NCI-H226 (cell line): ENCODE measurements at places on chromosomes 16 and 17.
A peak's percentile ranks its signal among the peaks of the same experiment; 100 is the strongest.

DNA sequence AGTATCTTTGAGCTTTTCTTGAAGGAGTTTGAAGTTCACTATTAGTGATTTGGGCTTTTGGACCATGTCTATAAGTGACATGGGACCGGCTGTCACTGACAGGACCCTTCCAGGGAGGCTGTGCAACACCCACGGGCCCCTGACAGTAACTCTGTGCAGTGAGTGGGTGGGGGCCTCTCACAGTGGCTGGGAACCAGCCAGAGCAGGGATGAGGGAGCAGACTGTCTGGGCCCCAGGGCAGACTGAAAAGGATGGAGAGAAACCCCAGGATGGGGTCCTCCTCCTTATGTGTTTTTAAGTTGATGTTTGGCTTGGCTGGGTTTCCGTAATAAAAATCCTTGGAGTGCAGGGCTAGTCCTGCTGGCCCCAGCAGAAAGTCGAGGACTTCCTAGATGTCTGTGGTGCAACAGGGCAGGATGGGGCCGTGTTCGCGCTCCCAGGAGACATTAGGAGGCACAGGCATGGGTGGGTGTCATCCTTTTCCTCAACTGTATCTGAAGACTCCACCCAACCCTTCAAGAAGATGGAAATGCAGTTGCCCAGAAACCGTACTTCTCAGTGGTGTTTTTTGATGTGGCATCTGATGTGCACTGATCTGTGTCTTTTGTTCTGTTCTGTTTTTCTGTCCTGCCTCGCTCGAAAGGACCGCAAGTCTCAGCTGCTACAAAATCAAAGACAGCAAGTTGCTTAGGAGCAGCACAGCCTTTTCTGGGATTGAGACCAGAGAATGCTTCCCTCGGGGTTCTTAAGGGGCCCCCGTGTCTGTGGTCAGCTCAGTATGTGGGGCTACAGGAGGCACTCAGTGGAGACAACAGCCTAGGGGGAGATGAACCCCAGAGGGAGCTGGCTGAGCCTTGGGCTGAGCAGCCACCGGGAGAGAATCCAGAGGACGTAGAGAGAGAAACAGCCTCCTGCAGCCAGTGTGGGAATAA is 24.2 kb downstream of the PLD6 start:
- no peak for DNase-seq

DNA sequence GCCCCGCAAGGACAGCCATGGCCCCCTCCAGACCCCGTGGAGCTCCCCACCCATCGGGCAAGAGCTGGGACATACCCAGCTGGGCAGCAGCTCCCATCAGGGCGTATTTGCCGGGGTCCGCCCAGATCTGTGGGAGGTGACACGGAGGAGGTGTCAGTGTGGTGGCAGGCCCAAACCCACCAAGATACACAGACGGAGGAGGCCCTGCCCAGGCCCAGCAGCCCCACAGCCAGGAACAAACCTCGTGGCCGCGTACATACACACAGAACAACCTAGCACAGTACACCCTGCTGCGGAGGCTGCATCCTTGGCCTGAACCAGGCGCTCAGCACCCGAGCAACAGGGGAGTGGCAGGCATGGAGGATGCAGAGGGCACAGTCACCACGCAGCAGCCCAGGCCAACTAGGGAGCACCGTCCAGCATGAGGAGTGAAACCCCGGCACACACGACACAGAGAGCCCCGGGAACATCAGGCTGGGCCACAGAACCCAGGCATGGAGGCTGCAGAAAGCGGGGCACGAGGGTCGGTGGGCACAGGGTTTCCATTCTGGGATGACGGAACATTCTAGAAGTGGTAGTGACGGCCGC is 4.9 kb upstream of the CCDC154 start:
- DNase-seq = no peak

DNA sequence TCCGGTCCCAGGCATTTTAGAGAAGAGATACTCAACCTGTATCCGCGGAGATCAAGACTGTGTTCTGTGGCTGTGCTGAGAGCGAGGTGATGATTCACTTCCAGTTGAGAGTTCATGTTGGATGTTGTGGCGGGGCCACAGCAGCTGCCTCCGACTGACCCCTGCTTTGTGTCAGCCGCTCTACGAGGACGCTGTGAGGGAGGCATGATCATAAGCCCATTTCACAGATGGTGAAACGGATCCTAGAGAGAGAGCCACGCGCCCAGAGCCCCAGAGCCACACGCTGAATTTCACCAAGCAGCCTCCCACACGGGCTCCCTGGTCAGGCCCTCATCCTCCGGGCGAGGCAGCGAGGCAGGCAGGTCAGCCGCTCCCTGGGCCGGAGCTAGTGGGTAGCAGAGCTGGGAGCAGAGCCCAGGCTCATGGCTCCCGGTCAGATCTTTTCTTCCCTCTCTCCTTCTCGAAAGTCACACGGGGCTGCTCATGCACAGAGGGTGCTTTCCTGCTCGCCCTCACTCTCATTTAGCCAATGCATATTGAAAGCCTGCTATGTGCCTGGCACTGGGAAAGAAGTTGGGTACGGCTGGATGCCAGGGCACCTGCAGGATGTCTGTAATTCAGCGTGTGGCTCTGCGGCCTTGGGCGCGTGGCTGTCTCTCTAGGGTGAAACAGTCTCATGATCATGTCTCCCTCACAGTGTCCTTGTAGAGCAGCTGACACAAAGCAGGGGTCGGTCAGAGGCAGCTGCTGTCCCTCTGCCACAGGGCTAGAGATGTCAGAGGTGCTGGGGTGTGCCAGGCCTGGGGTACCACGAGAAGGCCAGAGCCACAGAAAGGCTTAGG is 155.6 kb upstream of the CHMP6 start:
- DNase-seq = no peak

DNA sequence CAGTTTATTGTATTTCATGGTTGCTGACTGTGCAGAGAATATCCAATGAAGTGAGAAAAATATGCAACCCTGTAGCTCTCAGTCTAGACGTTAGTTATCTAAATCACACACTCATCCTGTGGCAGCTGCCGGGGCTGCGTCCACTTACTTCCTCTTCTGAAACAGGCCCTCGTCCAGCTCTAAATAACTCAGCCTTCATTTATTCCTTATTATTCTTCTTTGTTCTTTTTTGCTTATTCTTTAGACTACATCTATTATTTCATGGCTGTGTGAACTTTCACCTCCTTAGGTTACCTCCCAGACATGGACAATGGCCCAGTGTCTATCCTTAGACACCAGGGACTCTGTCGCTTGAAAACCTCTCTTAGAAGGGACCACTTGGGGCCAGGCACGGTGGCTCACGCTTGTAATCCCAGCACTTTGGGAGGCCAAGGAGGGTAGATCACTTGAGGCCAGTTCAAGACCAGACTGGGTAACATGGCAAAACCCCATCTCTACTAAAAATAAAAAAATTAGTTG is 3.4 kb upstream of the THUMPD1 start:
- no peak for DNase-seq

- DNase-seq = peak; percentile 38
Observed at GRCh38 chr16:81163671-81164070, 67.5 kb upstream of the GCSH start.

GRCh38 chr17:42338427-42338985 is 49.7 kb downstream of the STAT3 start:
- DNase-seq = no peak

GRCh38 chr16:70778901-70779309 is 22.1 kb downstream of the VAC14 start:
- DNase-seq = peak; percentile 32

- DNase-seq = no peak
Observed at GRCh38 chr17:81561494-81561885, 9.3 kb upstream of the FAAP100 start.

DNA sequence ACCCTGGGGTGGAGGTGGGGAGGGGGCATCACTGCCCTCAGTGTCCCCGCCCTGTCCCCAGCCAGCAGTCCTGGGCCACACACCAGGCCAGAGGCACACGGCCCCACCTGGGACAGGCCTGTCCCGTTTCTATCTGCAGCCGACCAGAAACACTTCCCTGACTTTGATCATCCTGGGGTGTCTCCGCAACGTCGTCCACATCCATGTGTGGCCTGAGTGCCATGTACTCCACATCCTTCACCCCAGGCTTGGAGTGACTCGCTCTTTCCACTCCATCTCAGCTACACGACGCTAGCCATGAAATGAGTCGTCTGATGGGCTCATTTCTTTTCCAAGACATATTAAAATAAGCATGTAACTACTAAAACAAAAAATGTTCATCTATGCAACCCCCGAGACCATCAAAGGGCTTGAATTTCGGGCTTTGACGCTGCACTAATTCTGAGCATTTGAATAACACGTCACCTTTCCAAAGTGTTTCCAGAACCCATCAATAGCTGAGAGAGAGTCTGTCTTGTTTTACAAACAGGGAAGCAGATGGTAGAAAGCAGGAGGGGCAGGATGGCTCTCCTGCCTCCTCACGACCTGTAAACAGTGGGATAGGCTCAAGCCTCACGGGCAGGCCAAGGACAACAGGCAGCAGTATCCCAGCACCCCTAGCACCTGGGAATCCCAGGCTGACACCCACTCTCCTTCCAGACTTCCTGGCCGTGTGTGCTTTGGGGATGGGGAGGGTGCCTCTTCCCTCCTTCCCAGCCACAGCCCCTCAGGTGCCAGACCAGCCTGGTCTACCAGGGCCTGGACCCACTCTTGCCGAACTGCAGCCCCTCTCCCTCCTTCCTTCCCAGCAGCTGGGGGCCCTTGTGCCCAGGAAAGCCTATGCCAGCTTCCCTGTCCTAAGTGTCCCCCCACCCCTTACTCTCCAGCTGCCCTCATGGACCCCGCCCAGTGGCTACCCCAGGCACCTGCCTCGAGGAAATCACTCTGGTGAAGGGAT is 20.0 kb upstream of the RASD1 start:
- DNase-seq = peak; percentile 53

DNA sequence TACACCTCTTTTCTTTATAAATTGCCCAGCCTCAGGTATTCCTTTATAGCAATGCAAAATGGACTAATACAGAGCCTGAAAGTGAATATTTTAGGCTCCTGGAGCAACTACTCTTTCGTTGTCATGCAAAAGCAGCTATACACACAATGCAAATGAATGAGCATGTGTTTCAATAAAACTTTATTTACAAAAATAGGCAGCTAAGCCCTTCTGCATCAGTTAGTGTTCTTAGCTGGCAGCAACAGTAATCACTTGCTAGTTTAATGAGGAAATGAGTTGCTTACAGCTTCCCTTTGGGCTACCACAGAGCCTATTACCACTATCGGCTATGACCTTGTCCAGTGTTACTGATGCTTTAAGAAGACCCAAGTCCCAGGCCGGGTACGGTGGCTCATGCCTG is 402.9 kb downstream of the XYLT1 start:
- no peak for DNase-seq

- DNase-seq = peak; percentile 26
Observed at GRCh38 chr16:24717411-24717810, 12.0 kb upstream of the TNRC6A start.
